ENCODE measurements at places on chromosomes 1 and 21.

GRCh38 chr1:9422911-9423505, 116.3 kb upstream of the SLC25A33 start:
- DNase-seq: no peak

DNA sequence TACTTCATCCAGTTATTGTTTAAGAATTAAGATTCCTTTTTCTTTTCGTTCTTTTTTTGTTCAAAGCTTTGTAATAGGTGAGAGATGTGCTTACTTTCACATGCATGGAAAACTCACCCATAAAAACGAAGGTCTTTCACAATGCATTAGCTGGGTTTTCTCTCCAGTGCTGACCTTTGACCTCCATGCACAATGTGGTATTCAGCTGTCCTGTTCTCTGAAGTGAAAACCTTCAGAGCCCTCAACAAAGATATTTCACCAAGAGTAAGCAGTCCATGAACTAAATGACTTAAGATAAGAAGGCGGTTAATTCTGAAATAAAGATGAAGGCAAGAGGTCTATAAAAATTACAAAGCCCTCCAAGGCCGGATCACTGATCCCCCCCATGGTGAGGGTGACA, 77.1 kb upstream of the IPO9 start:
- no peak for DNase-seq

DNA sequence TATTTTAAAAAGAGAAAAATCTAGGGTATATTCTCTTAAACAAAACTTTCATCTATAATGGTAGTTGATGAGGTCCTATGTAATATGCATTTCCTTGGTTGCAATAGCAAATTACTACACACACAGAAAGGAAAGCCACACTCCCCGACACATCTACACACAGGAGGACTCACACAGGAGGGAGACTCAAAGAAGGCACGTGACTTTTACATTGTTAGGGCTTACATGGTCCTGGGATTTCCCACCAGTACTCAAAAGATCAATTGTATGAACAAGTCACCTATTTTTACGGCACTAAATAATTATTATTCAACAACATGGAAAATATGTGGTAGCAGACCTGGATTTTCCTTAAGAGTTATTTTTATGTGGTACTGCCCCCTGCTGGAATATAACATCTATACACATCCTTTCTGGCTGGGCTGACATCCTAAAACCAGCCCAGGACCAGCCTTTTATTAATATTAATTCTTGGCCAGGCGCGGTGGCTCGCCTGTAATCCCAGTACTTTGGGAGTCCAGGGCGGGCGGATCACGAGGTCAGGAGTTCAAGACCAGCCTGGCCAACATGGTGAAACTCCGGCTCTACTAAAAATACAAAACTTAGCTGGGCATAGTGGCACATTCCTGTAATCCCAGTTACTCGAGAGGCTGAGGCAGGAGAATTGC, 33.9 kb upstream of the LGALS8 start:
- DNase-seq: peak; percentile 78

DNA sequence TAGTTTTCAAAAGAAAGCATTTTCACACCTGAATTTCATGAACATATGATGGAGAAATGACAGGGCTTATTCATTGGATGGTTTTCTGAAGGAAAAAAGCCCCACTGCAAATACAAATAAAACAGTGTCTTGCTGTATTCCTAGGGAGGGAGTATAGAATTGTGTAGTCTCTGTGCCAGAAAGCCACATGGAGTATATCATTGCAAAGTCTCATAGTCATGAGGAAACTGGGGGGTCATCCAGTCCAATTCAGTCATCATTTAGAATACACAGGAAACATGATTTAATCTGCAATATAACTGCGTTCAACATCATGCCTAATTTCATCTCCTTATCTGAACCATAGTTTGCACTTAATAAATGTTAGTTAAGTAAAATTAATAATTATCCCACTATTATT, 222.3 kb downstream of the NTNG1 start:
- no peak for DNase-seq

DNA sequence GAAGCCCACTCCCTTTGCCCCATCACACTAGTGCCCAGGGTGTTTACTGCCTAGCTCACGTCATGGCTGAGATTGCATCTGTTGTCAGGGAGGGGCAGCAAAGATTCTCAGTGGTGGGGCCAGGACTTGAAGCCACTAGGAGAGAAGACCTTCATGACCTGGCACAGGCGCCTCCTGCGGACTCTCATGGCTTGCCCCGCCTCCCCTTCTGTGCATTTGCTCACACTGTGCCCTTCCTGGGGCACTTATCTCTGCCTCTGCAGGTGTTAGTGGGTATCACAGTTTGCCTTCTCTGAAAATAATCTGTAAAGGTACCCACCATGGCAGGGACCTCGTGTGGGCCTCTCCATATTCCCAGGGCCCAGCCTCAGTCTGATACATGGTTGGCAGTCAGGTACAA, 20.1 kb downstream of the PTPRU start:
- DNase-seq: no peak

DNA sequence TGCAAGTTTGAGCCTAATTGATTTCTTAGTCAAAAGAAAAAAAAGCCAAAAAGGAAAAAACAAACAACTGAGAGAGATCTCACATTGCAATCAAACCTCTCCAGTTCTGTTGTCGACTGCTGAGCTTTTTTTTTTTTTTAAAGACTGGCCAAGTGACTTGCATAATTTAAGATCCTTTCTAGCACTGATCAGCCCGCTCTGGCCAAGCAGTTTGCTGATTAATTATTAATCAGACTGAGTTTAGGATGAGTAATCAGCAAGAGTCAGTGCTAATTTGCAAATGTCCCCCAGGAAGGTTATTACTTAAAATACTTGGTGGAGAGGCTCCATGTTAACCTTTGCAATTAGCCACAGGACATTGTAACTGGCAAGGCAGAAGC, 39.3 kb downstream of the HMGB4 start:
- peak; percentile 33 for DNase-seq

- DNase-seq: no peak
These were observed 15.6 kb upstream of the BOLA1 start for GRCh38 chr1:149883598-149884247.

DNA sequence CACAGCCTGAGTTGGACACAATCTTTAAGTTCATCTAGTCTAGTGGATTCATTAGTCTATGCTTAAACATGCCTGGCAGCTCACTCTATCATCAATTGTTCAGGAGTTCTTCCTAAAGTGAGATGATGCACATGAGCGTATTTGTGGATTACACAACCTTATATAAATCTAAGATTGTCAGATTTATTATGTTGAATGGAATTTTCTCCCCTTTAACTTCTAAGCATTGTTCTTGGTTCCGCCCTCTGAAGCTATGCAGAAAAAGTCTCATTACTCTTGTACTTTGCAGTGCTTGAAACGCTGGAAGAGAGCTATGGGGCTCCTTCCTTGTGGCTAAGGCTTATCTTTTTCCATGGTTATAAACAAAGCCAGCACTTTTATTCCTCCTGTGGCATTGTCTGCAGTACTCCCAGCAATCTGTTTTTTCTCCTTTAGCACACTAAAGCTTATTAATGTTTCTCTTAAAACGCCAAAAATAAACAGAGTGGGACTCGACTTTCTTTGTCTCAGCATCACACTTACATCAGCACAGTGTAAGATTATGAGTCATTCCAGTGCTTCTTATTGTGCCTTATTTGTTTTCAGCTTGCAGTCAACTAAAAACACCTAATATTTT, 316.8 kb upstream of the CAMK1G start:
- no peak for DNase-seq

DNA sequence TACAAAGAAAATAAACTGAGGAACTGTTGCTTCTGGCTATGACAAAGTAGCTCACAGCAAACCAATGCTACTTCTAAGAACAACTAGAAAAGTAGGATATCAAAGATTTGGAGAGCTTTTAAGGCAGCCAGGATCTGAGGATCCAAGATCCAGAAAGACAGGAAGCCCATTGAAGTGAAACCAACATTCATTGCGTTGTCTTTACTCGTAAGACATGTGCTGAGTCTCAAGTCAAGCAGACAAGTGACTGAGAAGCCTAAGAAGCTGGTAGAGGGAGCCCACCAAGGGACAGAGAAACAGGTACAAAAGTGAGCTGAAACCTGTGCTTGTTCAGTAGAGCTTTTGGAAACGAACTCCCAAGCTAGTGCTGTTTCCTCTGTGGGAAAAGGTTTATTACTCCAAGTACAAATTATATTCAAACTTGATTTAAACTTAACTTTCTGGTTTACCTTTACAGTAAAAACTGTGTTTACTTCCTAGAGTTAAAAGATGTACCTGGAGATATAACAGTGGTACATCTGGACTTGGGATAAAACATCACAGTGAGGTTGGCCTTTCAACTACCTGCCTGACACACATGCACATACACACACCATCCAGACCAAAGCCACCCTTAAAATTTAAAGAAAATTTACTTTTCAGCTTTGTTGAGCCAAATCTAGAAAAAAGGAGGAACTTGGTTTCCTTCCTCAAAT, 41.2 kb downstream of the NME7 start:
- no peak for DNase-seq

GRCh38 chr1:113042285-113043143, 30.5 kb upstream of the LRIG2 start:
- DNase-seq: peak; percentile 92

GRCh38 chr1:91901231-91901630, 15.3 kb upstream of the TGFBR3 start:
- DNase-seq: no peak

DNA sequence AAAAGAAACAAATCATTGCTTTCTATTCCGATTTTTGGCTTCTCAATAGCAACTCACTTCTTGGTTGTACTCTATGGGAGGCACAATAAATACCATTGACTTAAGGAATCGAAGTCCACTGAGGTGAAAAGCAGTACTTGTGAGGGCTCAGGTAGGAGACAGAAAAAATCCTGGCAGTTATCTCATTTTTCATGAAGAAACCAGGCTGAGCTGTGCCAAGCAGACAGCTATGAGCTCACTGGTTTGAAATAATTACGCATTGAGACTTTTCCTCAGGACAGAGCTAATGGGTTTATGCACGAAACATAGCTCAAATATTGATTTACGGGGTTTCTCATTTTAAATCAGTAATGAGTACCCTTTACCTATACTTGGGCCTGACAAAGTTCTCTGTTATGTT, 18.5 kb downstream of the COLGALT2 start:
- DNase-seq: no peak

DNA sequence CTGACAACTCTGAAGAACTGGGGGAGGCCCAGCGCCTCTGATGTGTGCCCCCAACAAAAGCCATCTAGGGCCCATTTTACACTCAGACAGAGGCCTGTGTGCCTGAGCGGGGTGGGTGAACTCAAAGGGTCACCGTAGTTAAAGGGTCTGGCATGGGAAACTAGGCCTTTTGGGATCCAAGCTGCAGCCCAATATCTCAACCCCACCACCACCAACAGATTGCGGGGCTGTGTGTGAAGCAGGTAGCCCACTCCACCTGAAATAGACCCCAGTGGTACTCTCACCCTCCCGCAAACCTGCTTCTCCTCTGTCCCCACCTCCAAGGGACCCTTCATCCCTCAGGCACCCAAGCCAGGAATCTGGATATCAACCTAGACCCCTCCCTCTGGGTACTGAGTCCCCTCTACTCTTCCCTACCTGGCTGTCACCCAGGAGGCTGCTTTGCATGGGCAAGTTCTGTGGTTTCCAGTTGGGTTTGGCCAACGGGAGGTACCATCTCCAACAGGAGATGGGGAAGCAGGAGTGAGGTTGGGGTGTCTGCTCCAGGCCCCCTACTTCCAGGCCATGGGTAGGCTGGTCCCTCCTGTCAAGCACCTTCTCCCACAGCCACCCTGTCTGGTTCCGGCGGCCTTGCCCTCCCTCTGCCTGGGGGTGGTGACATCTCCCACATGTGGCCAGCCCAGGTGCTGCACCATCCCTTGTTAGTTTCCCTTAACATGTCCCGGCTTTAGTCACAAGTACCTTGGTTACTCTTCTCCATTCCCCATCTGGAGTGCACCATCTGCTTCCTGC, 35.2 kb upstream of the LRP8 start:
- DNase-seq: no peak

GRCh38 chr1:172343240-172344160, 77.0 kb upstream of the C1orf105 start:
- DNase-seq: no peak

DNA sequence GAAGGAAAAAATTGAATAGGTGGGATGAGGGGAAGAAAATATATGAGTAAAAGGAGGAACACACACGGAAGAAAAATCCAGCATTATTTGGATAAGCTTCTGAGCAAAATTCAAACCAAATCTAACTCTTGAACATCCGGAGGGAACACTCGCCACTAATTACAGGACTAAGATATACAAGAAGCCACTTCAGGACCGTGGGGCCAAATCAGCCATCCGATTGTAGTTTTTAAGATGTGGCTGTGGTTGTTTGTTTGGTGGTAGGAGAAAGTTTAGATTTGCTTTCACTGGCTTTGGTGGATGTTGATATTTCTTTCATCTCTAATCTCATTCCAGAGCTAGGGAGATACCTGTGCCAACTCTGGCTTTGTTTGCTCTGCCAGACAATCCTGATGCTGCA, 43.7 kb upstream of the ADAMTS1 start:
- no peak for DNase-seq

- no peak for DNase-seq
These were observed 33.5 kb upstream of the ADAM30 start for GRCh38 chr1:119929643-119930315.

DNA sequence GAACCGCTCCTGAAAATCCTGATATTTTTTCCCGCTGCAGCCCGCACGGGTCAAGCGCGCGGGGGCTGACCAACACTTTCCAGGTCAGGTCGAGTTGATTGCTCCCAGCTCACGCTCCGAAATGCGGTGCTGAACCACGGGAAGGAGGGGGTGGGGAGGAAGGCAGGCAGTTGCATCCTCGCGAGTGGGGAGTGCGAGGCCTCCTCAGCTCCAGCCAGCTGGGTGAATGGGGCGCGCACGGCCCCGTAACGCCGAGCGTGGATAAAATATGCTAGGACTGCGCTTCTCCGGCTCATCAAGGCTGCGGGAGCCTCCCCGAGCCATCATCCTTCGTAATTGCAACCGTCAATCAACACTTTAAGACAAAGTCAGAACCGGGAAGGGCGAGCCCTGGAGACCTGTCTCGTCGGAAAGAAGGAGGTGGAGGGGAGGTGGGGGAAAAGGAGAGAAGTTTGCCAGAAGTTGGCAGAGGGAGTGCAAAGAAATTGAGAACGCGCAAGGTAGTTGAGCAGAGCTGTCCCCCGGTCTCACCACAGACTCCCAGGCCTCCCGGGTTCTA, 8.0 kb downstream of the NR5A2 start:
- DNase-seq: no peak

GRCh38 chr1:201153474-201154388, 543 bp downstream of the TMEM9 start:
- peak; percentile 26 for DNase-seq

GRCh38 chr21:25118648-25119047, 488.6 kb downstream of the MRPL39 start:
- no peak for DNase-seq

DNA sequence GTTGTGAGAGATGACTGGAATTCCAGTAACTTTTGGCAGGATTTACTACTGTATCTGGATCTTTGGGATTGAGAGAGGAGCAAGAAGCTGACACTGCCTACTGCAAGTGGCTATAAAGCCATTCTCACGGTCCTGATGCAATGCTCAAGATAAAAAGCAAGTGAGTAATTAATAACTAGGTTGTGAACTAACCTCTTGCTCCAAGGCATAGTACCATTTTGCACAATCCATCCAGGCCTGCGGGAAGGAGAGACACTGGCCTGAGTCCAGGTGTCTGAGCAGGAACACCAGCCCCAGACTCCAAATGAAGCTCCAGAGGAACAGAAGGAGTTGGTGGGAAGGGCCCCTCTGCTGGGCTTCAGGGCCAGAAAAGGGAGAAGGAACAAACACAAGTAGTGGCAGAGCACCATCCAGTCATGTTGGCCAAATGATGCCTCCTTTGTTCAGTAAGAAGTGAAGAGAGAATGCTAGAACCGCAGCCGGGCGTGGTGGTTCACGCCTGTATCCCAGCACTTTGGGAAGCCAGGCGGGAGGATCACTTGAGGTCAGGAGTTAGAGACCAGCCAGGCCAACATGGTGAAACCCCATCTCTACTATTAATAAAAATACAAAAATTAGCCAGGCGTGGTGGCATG, 9.9 kb upstream of the SLC45A3 start:
- DNase-seq: no peak
